Aorta (tissue), 5 donors: ENCODE measurements at places on chromosomes 12 and 14. TPM values are rescaled to one million over a fixed set of nuclear protein-coding genes. Genes with fewer than 3 reads are reported as not detected.
A peak's percentile ranks its signal among the peaks of the same experiment; 100 is the strongest.

- H3K4me1 ChIP-seq = no peaks in the 10 kb centered on the region
- no peak overlapping the region for H3K27ac ChIP-seq
- H3K27me3 ChIP-seq = no peaks in the 10 kb centered on the region
- H3K4me3 ChIP-seq = no peak overlapping the region
- no peak for DNase-seq
Measured at GRCh38 chr12:68871921-68872320, 61.0 kb downstream of the CPM start.

GRCh38 chr12:4202487-4202886, 71.1 kb upstream of the CCND2 start:
- H3K36me3 ChIP-seq = no peaks in the 10 kb centered on the region
- DNase-seq = no peak
- H3K27me3 ChIP-seq = no peaks in the 10 kb centered on the region
- H3K4me3 ChIP-seq = no peak overlapping the region
- H3K27ac ChIP-seq = no peak overlapping the region

DNA sequence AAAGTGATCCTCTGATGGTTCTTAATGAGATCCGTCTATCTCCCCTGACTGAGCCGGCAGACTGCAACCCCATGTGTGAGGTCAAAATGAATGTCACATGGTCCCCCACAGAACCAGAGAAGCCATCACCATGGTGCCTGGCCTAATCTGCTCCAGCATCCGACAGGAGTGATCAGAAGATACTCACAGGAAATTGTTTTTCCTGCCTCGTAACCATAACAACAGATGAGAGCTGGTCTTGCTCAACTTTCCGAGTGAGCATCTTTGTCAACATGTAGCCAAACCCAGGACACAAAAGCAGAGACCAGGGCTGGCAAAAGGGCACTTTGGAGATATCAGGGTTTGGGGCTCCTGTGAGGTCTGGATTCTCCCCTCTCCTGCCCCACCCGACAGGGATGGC, 72.1 kb upstream of the C14orf180 start:
- H3K4me3 ChIP-seq = no peak overlapping the region
- H3K27ac ChIP-seq = no peak overlapping the region
- H3K4me1 ChIP-seq = no peaks in the 10 kb centered on the region
- no peaks in the 10 kb centered on the region for H3K36me3 ChIP-seq
- no peaks in the 10 kb centered on the region for H3K27me3 ChIP-seq
- DNase-seq = no peak

GRCh38 chr14:63182968-63183367, 21.3 kb upstream of the RHOJ start:
- no peaks in the 10 kb centered on the region for H3K27me3 ChIP-seq
- H3K4me3 ChIP-seq = no peak overlapping the region
- H3K36me3 ChIP-seq = no peaks in the 10 kb centered on the region
- no peak overlapping the region for H3K27ac ChIP-seq

GRCh38 chr12:65958456-65958855, 134.2 kb downstream of the HMGA2 start:
- no peaks in the 10 kb centered on the region for H3K4me1 ChIP-seq
- H3K27me3 ChIP-seq = peaks cover 2% of the 10 kb centered on the region
- no peak overlapping the region for H3K4me3 ChIP-seq
- no peak for DNase-seq
- H3K27ac ChIP-seq = no peak overlapping the region
- H3K36me3 ChIP-seq = no peaks in the 10 kb centered on the region

- DNase-seq = no peak
- no peaks in the 10 kb centered on the region for H3K4me1 ChIP-seq
- no peak overlapping the region for H3K27ac ChIP-seq
- H3K27me3 ChIP-seq = no peaks in the 10 kb centered on the region
- no peak overlapping the region for H3K4me3 ChIP-seq
Measured at GRCh38 chr12:100724071-100724470, 70.5 kb upstream of the ANO4 start.

GRCh38 chr12:118377884-118378470, 1.6 kb downstream of the SUDS3 start:
- no peaks in the 10 kb centered on the region for H3K27me3 ChIP-seq
- no peaks in the 10 kb centered on the region for H3K4me1 ChIP-seq
- peak; percentile 57 for DNase-seq
- peak overlapping the region; percentile 99 for H3K4me3 ChIP-seq

Gene ACOT6
- total RNA-seq = not detected
